ENCODE measurements at places on chromosomes 1 and 21. TPM values are rescaled to one million over a fixed set of nuclear protein-coding genes. Genes with fewer than 3 reads are reported as not detected.

DNA sequence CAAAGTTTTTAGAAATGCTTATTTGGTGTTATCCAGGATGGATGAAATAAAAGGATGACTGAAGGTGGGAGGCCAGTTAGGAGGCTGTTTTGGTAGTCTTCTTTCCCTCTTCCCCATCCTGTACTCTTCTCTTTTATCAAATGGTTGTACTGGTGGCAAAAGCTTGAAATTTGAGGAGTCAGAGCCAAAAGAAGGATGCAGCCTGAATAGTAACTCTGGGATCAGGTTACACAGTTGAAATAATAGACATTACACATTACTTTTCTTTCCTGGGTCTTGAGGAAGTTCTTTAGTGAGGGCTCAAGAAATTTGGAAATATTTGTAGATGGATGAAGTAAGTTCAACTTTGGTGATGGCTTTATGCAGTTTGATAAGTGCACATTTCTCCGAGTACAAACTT, 108.6 kb downstream of the GPR52 start:
- no peak for DNase-seq

DNA sequence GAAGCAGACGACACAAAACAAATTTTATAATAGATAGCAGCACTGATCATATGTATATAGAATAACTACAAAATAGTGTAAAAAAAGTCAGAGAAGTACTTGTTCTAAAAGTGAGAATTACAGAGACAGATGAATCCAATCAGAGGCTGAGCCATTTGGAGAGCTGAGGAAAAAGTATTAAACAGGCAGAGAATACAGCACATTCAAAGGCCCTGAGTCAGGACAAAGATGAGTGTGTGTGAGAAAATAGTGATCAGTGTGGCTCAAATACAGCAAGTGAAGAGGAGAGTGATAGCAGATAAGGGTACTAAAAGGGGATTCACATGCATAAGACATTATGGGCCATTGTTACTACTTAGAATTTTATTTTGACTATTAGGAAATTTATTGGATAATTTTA, 430.6 kb upstream of the BRINP3 start:
- no peak for DNase-seq

DNA sequence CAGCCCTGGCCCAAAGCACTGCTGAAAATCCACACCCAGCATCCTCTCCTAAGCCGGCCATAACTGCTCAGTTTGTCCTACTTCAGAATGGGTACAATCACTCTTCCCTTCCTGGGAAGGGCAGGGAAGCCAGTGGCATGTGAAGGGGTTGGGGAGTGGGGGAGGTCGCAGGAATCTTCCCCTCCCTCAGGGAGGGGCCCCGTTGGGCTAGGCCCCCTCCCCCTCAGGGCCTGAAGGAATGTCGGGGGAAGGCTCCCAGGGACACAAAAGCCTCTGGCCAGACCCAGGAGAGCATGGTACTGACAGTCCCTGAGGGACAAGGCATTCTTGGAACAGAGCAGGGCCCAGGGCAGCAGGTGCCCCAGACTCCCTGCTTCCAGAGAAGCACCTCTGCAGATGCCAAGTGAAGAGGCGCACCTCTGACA, 1.2 kb downstream of the ELOVL1 start:
- no peak for DNase-seq

- peak; percentile 29 for DNase-seq
These were observed 31.7 kb downstream of the TRIM11 start for GRCh38 chr1:228374711-228375577.

DNA sequence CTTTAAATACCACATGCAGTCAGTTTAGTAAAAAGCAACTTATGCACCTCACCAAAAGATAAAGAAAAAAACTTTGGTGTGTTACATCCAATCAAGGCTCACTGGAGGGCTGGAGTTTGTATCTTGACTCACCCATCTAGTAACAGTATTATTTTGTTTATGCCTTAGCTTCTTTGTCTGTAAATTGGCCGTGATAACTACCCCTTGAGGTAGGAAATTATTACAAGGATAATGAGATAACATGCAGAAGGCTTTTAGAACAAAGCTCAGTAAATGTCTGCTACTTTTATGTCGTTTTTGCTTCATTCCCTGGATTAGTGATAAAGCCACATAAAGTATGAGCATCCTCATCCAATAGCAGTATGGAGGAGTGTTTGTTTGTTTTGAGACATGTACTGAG, 94.8 kb downstream of the ATP5PO start:
- DNase-seq, result no peak

DNA sequence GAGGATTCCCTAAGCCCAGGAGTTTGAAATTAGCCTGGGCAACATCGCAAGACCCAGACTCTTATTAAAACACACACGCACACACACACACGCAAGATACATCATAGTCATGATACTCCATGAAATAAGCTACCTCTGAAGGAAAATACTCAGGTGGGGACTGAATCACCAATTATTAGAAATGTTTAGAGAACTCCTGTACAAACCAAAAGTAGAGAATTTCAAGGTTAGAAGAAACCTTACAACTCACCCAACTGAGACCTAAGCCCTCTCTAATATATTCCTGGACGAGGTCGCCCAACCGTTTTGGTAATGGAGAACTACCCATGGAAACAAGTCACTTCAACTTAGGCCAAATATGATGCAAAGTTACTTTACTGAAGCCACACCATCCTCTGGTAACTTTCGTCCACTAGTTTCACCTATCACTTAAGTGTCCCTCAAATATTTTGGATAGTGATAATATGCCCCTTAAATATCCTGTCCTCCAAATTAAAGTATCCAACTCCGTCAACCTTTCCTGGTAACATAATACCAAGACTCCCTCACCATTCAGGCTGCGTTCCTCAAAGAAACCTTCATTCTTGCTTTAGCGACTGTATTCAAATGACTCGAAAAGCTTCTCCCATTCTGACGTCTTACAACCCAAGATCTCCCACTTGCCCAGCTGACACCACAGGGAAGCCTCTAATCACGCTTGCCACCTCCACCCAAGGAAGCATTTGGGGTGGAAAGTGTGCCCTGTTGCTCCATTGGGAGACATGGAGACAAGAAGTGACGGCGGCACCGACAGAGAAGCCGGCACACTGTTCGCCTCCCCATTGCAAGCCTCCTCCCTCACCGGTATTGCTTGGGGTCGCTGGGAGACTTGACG, 856 bp downstream of the NRDC start:
- peak; percentile 25 for DNase-seq

DNA sequence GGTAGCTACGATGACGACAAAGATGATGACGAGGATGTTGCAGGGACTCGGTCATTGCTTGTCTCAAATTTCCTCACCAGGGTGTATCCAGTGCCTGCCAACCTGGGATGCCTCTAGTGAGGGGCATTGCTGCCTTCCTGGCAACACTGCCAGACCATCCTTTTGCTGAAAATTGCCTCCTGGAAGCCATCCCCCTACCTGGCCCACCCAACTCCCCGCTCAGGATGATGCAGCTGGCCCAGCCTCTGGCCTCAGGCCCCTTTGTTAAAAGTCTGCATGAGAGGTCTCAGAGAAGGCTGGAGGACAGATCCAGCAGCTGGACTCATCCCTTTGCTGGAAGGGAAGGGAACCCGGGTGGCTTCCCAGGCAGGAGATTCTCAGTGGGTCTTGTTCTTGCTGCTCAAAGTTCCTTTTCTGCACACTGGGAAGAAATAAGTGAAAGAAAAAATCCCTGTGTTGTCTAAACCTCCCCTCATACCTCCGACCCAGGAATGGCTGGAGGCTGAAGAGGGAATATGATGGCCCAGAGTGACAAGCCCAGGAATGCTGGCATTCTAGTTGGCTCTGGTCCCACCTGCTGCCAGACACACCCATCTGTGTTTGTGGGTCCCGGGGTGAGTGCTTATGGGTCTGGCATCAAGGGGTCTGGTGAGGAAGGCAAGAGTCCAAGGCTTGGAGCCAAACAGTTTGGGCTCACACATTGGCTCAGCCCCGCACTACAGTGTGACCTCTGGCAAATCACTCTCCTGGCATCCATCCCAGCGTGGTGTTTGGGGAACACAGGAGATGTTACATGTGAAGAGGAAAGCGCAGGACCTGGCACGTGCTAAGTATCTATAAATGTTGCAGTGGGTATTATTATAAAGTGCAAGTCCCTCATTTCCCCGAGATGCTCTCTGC, 6.7 kb upstream of the FNDC5 start:
- DNase-seq, result no peak

DNA sequence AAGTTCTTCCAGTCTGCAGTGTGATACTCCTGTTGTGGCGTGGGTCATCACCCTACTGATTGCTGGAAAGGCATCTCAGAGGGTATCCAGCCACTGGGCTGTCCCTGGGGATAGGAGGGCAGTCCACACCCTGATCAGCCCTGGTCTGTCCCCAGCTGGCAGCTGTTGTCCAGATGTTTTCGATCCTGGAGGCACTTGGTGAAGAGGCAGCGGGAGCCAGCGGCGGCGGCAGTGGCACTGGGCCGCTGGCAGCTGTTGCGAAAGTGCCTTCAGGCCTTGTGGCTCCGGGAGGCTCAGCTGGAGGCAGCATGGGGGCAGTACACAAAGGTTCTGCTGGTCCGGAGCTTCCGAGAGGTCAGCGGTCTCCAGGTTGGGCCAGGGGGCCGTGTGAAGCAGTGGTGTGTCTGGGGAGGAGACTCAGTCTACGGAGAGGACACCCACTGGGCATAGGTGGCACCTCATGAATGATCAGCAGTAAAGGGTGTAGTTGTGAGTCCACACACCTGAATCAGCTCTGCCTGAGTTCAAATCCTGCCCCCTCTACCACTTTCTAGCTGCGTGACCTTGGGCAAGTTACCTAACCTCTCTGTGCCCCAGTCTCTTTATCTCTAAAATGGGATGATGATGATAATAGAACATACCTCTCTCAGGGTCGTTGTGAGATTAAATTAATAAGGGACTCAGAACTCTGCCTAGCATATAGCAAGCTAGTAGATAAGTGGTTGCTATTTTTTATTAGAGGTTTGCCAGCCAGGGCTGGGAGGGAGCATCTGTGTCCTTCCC, 6.1 kb downstream of the C1orf167 start:
- no peak for DNase-seq

GRCh38 chr1:27417713-27418112, 25.3 kb downstream of the GPR3 start:
- DNase-seq, result no peak

- no peak for DNase-seq
These were observed 225.6 kb upstream of the MAP1LC3C start for GRCh38 chr1:242224461-242224860.

GRCh38 chr1:6930732-6931300, 145.6 kb downstream of the CAMTA1 start:
- DNase-seq, result no peak

- no peak for DNase-seq
These were observed 226.6 kb upstream of the ZRANB2 start for GRCh38 chr1:71307451-71307850.

- DNase-seq, result no peak
These were observed 40.0 kb upstream of the CTPS1 start for GRCh38 chr1:40939320-40940059.

DNA sequence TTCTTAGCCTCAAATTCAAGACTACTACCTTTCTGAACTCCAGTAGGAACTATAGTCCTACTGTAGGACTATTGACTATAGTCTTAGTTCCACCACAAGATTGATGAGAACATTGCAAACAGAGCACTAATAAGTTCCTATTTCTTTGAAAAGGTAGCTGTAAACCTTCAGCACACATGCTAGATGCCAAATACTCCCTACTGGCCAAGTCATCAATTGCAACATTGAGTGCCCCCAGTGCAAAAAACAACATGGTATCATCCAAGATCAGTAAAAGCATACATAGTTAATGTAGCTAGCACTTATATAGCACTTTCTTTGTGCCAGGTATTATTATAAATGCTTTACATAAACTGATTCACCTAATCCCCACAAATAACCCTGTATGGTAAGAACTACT, 99.8 kb downstream of the MRPL39 start:
- no peak for DNase-seq

DNA sequence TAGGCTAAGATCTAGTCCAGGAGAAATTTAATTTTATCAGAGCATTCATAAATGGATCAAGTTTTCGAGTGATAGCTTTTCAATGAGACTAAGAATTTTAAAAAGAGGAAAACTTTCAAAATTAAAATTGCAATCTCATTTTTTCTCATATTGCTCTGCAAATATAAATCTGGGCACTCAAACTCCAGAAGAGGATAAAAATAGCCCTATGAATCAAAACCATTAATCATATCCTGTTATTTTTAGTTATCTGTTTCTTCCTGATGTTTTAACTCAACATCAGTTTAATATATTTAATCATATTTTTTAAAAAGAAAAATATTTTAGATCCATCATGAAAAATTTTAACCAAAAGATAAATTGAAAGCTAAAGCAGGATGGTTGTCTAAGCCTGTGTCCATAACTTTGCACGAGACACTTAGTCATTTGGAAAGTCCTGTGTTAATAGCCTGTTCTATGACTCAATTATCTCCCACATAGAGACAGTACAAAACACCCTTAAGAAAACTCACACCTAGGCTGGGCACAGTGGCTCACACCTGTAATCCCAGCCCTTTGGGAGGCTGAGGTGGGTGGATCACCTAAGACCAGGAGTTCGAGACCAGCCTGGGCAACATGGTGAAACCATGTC, 17.1 kb upstream of the PRRC2C start:
- DNase-seq, result peak; percentile 47

GRCh38 chr1:91523482-91523881, 22.8 kb downstream of the CDC7 start:
- no peak for DNase-seq

DNA sequence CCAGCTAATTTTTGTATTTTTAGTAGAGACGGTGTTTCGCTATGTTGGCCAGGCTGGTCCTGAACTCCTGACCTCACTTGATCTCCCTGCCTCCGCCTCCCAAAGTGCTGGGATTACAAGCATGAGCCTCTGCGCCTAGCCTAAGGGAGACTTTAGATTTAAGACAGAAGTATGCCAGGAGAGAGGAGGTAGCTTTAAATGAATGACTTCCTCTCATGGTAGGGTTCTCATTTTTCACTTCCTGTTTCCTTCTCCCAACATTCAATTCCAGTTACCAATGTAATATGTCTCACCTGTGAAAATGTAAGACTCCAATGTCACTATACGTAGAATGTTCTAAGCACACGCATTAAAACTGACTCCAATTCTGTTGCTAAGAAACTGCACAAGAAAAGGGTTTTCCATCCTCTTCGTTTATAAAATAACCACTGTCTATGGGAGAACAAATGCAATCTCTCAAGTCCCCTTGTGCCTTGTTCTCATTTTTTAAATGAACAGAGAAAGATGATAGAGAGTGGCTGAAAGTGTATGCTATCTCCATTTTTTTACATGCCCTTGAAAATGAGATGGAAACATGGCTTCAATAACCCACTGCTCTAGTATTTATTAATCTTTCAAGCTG, 140.0 kb downstream of the SLC45A1 start:
- no peak for DNase-seq

Gene HAPLN2
- 0.23 TPM for total RNA-seq

Gene PDC
- total RNA-seq, result not detected

Gene RHCE
- 0.65 TPM for total RNA-seq

Gene RRP1B
- total RNA-seq, result 46.7 TPM
